ENCODE measurements at places on chromosomes 2 and 18.

- DNase-seq: no peak
Observed at GRCh38 chr18:74638210-74638609, 40.5 kb downstream of the ZNF407 start.

DNA sequence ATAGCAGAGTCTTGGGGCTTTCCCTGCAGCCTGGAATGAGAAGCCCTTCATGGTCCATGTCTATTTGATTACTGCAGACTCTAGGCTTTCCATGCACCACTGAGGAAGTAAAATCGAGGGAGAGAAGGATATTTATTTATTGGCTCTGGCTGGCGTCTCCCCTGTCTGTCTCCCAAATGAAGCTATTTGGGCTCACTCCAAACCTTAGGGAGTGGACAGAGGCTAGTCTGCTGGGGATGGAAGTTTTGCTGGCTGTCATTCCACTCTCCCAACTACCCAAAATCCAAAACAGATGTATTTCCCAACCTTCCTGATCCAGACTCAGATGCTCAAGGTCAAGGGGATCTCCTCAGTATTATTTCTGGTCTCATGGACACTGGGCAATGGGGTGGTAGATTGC, 33.7 kb downstream of the TMEM17 start:
- no peak for DNase-seq

- DNase-seq: no peak
Observed at GRCh38 chr2:108554528-108554927, 20.3 kb downstream of the LIMS1 start.

DNA sequence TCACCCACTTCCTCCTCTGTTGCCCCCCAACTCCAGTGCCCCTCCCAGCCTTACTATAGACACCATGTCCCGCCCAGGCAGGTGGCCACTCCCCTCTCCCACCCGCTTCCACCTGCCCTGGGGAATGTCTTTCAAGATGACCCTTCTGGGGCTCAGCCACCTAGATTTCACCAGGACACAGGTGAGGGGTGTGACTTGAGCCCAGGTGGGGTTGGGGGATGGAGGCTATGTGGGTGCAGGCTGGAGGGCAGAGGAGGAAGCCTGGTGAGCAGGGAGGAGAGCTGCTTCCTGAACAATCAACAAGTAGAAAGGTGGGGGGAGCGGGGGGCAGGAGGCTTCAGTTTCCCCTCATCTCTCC, 8.7 kb downstream of the ADRA2B start:
- no peak for DNase-seq

GRCh38 chr18:68826121-68826520, 28.2 kb downstream of the CCDC102B start:
- no peak for DNase-seq

DNA sequence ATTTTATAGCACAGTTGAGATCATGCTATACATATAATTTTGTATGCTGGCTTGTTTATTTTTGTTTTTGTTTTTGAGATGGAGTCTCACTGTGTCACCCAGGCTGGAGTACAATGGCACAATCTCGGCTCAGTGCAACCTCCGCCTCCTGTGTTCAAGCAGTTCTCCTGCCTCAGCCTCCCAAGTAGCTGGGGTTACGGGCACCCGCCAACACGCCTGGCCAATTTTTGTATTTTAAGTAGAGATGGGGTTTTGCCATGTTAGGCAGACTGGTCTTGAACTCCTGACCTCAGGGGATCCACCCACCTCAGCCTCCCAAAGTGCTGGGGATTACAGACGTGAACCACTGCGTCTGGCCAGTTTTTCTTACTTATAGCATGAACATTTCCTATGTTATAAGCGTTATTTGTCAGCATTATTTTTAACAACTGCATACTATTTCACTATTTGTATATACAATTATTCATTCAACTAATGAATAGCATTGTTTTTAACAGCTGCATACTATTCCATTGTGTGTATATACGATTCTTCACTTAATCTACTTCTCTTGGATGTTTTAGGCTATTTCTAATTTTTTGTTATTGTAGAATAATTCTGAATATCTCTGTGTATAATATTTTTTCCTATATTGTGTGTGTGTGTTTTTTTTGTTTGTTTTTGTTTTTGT, 3.5 kb downstream of the EHD3 start:
- DNase-seq: no peak

DNA sequence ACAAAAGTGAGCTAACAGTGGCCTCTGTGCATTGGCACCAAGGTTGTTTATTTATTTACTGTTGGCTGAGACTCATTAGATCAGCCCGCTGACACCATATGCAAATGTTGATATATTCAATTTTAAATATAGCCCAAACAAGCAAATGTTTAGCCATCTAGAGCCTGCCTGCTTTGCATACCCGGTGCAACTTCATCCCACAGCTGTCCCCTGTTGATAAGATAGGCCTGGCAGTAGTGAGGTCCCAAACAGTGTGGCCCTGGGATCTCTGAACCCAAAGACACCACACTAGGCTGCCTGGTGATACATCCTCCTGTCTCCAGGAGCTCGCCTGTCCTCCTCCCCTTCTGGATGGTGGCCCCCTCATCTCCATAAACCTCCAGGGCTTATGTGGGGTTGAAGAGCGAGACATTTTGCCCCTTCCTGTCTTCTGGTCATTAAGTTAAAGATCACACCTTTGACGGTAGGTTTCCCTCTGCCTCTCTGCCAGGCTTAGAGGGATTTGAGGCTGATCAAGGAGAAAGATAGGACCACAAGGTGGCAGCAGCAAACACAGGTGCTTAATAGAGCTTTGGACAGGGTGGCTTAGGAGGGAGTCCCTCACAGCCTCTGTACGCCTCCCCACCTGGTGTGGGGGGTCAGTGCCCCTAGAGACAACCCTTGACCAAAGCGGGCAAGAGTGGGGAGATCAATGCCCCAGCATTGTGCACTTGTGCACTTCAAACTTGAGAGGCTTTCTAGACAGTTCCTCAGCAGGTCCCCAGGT, 23.7 kb upstream of the MYO5B start:
- peak; percentile 79 for DNase-seq

DNA sequence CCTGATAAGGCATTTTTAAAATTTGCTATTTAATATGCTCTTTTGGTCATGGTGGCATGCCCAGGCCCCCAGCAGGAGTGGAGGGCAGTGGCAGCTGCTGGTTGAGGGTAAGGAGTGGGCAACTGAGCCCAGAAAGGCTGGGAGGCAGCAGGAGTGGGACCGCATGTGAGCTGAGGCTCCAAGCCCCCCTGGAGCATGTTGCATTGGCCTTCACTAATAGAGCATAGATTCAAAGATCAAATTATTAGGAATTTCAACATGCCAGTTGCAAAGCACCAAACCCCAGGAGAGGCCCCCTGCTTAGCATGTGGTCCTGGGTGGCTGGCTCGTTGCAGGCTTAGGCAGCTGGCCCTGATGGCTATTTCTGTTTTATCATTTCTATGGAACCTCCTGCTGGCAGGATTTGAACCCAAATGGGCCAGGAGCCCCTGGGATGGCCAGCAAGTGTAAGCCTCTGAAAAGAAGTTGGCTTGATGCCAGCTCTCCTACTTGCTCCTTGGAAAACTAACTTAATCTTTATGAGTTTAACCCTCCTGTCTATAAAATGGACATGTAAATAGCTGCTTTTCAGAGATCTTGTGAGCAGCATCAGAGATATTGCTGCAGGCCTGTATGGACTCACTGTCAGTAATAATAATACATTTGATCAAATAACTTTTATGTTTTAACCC, 42.1 kb upstream of the TMEM131 start:
- DNase-seq: no peak

- no peak for DNase-seq
Observed at GRCh38 chr2:26399771-26400376, 1.8 kb upstream of the DRC1 start.

GRCh38 chr18:6488956-6489355, 74.2 kb upstream of the L3MBTL4 start:
- DNase-seq: no peak

DNA sequence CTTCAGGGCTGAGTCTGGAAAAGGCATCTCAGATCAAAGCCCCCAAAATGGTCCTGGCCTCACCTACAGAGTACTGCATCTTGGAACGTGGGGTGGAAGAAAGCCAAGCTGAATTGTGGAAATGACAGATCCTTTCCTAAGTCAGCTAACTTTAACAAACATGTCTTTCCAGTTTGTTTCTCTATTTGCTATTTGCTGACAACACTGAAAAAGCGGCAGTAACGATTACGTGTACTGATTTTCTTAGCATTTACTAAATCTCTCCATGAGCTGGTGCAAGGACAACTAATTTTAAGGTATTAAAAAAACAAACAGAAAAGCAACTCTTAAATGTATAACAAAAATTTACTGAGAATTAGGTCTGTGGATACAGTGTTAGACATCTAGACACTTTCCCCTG, 1.1 kb downstream of the HIBCH start:
- no peak for DNase-seq

GRCh38 chr2:213104092-213104902, 47.1 kb downstream of the IKZF2 start:
- no peak for DNase-seq

DNA sequence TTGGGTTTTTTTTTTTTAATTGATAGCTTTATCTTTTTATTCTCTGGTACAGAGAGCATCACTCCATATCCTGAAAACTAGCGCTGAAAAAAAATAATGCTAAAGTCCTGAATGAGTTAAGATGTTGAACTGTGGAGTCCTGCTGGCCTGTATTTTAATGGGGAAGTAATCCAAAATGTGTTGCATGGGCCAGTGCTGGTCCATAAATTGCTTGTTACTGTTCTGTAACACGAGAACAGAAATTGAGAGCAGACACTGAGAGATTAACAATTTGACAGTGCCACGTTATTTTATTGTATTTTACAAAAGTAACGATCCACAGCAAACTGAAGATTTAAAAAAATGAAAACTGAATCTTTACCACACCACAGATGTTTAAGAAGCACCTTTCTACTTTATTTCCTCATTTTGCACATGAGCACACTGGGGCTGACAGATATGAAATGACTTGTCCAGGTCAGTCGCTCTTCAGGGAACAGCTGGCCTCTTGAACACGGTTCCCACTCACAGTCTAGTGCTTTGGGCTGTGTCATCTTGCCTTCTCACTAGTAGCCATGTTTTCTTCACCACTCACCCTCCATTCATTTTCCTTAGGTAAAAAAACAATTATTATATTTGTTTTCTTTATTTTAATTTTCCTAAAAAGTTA, 35.3 kb downstream of the ZCCHC2 start:
- DNase-seq: no peak

DNA sequence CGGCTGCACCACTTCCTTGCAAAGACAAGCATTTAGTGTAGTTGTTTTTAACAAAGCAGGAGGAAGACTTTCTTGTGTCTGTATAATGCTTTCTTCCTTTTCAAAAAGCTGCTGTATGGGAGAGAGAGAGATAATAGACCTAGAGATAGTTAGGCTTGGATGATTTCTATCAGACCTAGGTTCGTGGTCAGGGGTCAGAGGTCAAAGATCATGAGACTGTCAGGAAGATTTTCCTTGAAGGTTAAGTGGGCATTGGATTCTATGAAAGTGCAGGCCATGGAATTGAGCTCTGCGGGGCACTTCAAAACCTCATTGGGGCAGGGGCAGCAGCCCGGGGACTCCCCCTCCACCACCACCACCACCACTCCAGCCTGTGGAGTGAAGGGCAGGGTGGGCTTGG, 164.6 kb downstream of the CTIF start:
- no peak for DNase-seq

GRCh38 chr18:21100146-21100545, 11.5 kb downstream of the ROCK1 start:
- DNase-seq: no peak

Measured in WERI-Rb-1 (cell line).